ENCODE measurements at places on chromosomes 2 and 18. TPM values are rescaled to one million over a fixed set of nuclear protein-coding genes. Genes with fewer than 3 reads are reported as not detected.

VWA3B gene
- not detected for total RNA-seq

KYNU gene
- not detected for total RNA-seq

FKBP1B gene
- 16.8 TPM for total RNA-seq

ANKRD30B gene
- not detected for total RNA-seq

SERPINB13 gene
- not detected for total RNA-seq

MROH2A gene
- not detected for total RNA-seq

VIL1 gene
- total RNA-seq = not detected

CD207 gene
- not detected for total RNA-seq

LYPD6B gene
- total RNA-seq = not detected

CNRIP1 gene
- 73.8 TPM for total RNA-seq

UGT1A5 gene
- total RNA-seq = not detected

NTSR2 gene
- not detected for total RNA-seq

POU3F3 gene
- not detected for total RNA-seq
